Right forelimb (tissue), 1 donor: ENCODE measurements at places on chromosomes 12 and 14.

DNA sequence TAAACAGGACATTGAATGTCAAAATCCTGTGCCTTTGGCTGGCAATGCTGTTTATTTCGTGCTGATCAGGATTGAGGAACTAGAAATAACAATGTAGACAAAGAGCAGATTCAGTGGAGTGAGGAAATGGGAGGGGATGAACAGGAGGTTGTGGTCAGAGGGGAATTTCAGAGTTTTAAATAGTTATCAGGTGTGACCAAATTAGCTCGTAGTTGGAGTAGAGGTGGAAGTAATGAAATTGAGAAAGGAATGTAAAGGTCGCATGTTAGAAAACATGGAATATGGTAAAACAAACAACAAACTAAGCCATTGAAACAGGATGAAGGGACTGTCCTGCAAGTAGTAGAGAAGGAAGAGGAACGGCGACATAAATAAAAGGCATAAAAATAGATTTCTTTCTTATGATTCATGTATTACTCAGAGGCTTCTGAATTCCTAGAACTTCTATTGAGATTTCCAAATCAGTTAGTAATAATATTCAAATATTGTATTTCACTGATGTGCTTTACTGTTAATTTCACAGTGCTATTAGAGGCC lies 9.5 kb upstream of the SAV1 start:
- DNase-seq = no peak

DNA sequence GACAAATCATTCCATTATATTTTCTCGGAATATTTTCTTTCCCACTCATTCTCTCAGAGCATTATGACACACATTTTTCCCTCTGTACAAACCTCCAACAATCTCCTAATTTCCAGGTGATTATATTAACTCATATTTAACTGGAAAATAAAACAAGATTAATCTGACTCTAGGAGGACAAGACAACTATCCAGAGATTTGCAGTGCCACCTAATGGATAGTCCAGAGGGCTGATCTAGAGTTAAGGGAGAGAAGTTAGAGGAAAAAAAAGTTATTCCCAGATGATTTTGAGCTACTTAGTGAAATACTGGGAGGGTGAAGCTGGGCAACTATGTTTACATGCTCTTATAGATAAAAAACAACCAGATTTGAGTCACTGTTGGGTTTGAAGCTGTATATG lies 161.7 kb downstream of the ALX1 start:
- no peak for DNase-seq

GRCh38 chr14:28608443-28608842 lies 158.1 kb upstream of the FOXG1 start:
- DNase-seq = no peak

DNA sequence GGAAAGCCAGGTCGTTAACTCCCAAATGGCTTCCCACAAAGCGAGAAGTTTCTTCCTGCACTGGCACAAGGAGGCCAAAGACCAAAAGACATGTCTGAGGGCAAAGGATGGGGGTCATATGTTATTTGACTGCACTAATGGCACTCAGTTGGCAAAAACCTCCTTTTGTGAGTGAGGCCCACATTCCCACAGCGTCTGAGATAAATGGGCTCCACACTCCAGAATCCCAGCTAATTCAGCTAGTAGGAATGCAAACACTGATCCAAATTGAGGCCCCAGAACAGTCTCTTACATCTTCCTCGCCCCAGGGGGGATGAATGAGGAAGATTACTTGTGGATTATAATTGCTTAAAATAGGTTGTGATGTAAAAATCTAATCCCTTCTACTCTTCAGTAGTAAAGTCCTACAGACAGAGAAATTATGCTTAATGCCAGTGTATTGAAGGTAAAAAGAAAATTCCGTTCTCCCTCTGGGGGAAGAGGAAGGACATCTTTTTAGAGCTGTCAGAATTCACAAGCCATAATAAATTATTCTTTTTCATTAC lies 86.4 kb upstream of the PIWIL1 start:
- no peak for DNase-seq

- DNase-seq = no peak
Measured at GRCh38 chr12:48447755-48448154, 24.6 kb upstream of the ANP32D start.

DNA sequence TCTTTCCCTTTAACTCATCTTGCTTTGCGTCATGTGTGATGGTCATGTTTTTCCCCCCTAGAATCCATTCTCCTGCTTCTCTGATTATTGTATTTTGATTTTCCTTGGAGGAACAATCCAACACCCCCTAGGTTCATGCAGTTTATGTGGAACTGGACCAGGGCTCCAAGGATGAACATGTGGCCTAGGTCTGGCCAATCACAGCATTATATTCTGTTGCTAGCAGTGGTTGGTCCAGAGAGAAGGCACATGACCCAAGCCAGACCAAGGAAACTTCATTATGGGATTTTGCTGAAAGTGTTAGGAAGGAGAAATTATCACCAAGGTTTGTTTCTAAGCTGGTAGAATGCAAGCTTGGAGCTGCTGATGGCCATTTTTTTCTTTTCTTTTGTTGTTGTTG lies 6.9 kb upstream of the PPTC7 start:
- no peak for DNase-seq

GRCh38 chr12:127115468-127116035 lies 1151.4 kb upstream of the TMEM132C start:
- no peak for DNase-seq

DNA sequence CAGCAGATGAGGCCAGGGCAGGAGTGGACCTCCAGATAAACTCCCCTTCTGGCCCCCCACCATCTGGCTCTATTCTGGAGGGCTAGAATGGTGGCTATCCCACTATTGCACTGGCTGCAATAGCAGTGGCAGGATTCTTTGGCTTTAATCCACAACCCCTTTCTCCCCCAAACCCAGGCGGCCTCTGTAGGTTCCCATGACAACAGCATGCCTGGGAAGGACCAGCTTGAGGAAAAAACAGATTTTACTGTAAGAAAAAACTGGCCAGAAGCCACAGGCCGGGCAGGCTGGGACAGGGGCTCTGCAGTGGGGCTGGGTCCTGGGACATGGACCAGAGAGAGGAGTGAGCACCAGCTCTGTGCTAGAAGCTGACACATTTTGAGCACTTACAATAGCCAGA lies 13.6 kb upstream of the ACVR1B start:
- no peak for DNase-seq

DNA sequence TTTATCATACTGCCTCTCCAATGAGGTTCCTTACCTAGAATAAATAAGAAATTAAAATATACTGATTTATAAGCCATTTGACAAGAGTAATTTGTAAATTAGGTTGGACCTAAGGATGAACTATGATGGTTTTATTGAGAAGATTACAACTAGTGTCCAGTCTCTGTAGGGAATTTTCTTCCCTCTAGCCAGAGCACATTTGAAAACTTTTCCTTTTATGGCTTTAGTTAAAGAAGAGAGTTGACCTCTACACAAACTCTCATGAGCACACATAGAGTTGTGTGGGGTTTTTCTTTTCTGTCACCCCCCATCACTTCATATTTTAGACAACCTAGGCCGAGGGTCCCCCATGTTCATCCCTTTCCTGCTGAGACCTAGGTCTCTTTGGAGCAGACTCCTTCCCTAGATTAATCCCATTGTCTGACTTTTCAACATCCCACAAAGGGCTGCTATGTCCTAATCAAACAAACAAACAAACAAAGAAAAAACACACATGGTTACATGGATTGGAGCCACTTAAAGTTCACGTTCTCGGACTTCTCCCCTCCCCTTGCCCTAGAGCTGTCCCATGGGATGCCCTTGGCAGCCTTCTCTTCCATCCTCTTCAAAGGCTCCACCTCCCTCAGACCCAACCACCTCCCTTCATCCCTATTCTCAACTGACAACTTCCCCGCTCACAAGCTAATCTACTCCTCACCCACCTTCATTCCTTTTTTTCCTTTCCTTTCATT lies 40.7 kb downstream of the GPR135 start:
- no peak for DNase-seq

DNA sequence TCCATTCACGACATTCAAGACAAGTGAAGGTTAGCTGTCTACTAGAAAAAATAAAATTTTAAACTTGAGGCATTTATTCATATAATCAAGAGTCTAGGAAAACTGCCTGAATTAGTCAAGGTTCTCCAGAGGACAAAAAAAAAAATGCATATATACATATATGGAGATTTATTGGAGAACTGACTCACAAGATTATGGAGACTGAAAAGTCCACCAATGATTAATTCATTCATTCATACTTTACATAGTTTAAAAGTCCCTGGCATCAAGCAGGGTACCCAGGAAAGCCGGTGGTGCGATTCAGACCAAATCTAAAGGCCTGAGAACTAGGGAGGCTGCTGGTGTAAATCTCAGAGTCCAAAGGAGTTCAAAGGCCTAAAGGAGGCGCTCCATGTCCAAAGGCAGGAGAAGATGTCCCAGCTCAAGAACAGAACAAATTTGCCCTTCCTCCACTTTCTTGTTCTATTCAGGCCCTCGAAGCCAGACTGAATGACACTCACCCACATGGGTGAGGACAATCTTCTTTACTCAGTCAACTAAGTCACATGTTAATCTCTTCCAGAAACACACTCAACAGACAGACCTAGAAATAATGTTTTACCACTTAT lies 64.3 kb downstream of the ANKS1B start:
- no peak for DNase-seq

DNA sequence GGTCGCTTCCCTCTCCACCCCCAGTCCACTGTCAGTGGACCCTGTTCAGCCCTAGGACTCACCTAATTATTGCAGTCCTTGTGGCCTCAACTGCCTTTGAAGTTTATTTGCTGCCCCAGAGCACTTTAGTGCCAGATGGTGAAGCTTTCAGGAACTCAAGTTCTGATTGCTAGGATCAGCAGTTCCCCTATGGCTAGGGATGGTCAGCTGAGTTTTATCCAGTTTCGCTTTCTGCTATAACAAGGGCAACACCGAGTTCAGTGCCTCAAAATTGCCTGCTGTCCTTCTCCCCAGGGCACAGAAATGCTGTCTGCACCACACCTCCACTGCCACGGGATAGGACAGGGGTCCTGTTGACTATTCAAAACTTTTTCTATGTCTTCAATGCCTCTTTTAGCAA lies 295.0 kb downstream of the GPHN start:
- DNase-seq = no peak

DNA sequence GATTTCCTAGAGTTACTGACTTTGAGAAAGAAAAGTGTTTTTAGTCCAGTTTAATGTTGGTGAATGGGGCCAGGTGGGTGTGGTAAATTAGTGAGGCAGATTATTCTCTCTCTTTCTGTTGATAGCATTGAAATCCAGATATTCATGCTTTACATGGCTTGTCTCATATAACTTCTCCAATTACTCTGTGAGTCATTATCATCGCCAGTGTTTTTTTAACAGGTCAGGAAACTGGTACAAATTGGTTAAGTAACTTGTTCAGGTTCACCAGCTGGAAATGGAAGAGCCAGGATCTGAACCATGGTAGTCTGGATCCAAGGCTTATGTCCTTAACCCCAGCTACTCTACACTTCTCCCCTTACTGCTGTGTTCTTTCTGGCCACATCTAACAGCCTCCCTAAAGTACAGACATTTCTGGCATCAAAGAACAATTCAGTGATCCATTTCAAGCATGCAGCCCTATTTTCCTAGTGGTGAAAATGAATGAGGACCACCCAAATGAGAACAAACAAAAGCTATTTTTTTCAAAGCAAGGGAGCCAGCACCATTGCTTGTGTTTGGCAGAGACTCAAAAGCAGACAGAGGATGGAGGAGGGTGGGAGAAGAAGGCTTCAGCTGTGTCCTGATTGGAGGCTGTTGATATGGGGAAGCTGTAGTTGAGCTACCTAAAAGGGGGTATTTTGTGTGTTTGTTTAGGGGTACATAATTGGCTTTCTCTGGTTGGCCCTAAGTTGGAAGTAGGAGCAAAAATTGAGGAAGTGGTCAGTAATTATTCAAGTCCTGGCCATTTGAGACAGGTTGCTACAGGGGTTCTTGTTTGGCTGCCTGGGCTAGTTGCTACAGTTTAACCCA lies 1.7 kb downstream of the IRAK3 start:
- DNase-seq = no peak

DNA sequence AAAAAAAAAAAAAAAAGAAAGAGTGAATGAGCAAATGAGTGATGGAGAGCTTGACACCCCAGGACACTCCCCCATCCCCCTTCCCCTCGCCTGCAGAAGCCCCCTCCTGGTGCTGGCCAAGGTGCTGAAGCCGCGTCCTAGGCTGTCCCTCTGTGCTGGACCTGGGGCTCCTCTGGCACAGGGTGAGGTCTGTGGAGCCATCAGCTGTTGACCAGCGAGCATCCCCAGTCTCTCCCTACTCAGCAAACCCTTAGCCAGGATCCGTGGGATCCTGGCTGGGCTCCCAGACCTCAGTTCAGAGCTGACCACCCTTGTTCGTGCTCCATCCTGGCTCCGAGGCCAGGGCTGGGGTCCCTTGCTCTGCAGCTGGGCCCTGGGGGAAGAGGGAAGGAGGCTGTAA lies 5.4 kb upstream of the KIF26A start:
- peak; percentile 32 for DNase-seq

- DNase-seq = peak; percentile 46
Measured at GRCh38 chr12:120944645-120945217, 33.6 kb upstream of the HNF1A start.

- no peak for DNase-seq
Measured at GRCh38 chr12:51753980-51754675, 94.4 kb downstream of the FIGNL2 start.

DNA sequence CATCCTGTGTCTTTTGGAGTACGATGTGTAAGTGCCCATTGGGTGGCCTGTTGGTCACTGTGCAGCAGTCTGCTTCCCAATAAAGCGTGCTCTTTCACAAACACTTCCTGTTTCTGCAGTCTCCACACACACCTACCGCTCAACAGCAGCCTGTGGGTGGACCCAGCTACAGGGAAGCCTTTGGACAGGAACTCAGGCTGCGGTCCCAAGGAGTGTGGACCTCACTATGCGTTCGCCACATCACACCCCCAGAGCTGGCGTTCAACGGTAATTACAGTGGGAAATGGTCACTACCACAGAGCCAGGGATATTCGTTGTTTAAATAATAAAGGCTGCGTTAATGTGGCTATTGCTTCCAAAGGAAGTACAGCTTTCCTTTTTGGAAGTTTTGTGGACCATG lies 16.2 kb downstream of the PSMC1 start:
- DNase-seq = no peak

- DNase-seq = no peak
Measured at GRCh38 chr12:1422604-1423315, 171.6 kb downstream of the FBXL14 start.

DNA sequence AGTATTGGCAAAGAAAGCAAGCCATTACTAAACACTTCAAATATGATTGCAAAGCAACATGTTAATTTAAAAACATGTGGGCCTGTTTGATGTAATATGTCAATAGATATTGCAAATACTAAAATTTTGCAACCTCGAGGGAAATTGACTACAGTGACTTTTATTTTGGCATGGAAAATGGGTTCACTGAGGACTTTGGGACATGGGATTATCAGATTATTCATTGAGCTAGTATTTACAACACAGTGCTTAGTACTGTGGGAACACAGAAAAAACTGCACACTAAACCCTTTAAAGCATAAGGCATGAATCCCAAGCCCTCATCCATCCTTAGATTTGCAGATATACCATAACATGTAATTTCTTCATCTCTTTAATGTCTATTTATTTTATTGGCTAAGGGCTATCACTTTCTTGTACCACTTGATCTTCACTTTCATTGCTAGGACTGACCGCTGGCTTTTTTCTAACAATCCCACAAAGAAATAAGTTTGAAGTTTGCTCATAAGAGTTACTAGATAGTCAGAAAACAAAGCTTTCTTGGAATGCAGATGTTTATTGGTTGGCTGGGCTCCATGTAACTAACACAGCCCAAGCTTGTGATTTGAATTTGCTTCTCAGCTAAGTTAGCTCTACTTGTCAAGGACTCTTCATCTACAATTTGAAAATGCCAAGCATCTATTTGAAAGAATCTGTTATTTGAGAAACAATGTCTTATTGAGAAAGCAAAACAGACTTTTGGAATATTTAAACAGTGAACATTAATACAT lies 48.7 kb downstream of the PPFIBP1 start:
- no peak for DNase-seq
